ENCODE measurements at places on chromosomes 7 and 10. TPM values are rescaled to one million over a fixed set of nuclear protein-coding genes. Genes with fewer than 3 reads are reported as not detected.

The PCGF5 gene
- total RNA-seq = 50.2 TPM

The SPDYE8 gene
- total RNA-seq = 8.6 TPM

The SPAG6 gene
- total RNA-seq = 103 TPM

The AQP1 gene
- total RNA-seq = 15.2 TPM

The KAZALD1 gene
- total RNA-seq = 6.4 TPM

The VGF gene
- total RNA-seq = 1.2 TPM

The UBE2D4 gene
- total RNA-seq = 15.8 TPM

The FAM241B gene
- 11.6 TPM for total RNA-seq

The NME8 gene
- 1.7 TPM for total RNA-seq

The BUB3 gene
- 78.7 TPM for total RNA-seq

The SORCS1 gene
- 4.6 TPM for total RNA-seq

The ST8SIA6 gene
- total RNA-seq = 1.6 TPM

The HMX3 gene
- 0.25 TPM for total RNA-seq

The STN1 gene
- total RNA-seq = 48.2 TPM

The LAMTOR4 gene
- 144 TPM for total RNA-seq

The NXPH1 gene
- 0.24 TPM for total RNA-seq

The AKR1C4 gene
- total RNA-seq = 0.37 TPM

The PLAC9 gene
- 13.1 TPM for total RNA-seq

The MSANTD7 gene
- total RNA-seq = 14.3 TPM

The HOXA5 gene
- total RNA-seq = not detected

The EGR2 gene
- total RNA-seq = 6.8 TPM

The DUS4L gene
- total RNA-seq = 30.2 TPM

The CHRM2 gene
- 0.55 TPM for total RNA-seq

The ZNF438 gene
- total RNA-seq = 15.3 TPM

The COBL gene
- total RNA-seq = 14.8 TPM

The SP4 gene
- total RNA-seq = 14.7 TPM

The NAT16 gene
- 0.31 TPM for total RNA-seq

The LIPN gene
- 0.31 TPM for total RNA-seq

The KLLN gene
- 3.9 TPM for total RNA-seq

The MBLAC1 gene
- total RNA-seq = 10.2 TPM

The SEMA3C gene
- 113 TPM for total RNA-seq

The LIPF gene
- 0.81 TPM for total RNA-seq

The PLEKHS1 gene
- 0.31 TPM for total RNA-seq

The OPALIN gene
- not detected for total RNA-seq

The WDR86 gene
- total RNA-seq = 9.6 TPM

The MRLN gene
- not detected for total RNA-seq

The SNX10 gene
- total RNA-seq = 5.6 TPM

The APBB1IP gene
- total RNA-seq = 2.0 TPM

The SLC29A3 gene
- total RNA-seq = 10.7 TPM

The PRPS1L1 gene
- total RNA-seq = 18.6 TPM

All from testis (tissue), 5 donors.